ENCODE measurements at places on chromosomes 16 and 17. TPM values are rescaled to one million over a fixed set of nuclear protein-coding genes. Genes with fewer than 3 reads are reported as not detected.

GRCh38 chr16:81836279-81837054 is 57.4 kb downstream of the PLCG2 start:
- DNase-seq: peak; percentile 23

DNA sequence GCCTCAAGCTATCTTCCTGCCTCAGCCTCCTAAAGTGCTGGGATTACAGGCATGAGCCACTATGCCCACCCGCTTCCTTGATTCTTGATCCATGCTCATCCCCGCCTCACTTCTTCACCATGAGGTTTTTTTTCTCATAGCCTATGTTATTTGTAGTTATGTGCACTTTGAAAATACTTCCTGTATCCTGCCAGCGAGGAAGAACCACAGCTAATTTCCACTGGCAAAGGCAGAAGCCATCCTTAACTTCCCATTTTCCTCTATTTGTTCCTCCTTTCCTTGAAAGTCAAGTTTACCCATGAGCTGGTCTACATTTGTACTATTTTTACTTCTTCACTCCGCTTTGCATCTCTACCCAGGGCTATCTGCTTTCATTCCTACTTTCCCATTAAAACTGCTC is 189.7 kb upstream of the ZFHX3 start:
- DNase-seq: no peak

- DNase-seq: no peak
These were observed 108.3 kb upstream of the GPR139 start for GRCh38 chr16:20181949-20182348.

DNA sequence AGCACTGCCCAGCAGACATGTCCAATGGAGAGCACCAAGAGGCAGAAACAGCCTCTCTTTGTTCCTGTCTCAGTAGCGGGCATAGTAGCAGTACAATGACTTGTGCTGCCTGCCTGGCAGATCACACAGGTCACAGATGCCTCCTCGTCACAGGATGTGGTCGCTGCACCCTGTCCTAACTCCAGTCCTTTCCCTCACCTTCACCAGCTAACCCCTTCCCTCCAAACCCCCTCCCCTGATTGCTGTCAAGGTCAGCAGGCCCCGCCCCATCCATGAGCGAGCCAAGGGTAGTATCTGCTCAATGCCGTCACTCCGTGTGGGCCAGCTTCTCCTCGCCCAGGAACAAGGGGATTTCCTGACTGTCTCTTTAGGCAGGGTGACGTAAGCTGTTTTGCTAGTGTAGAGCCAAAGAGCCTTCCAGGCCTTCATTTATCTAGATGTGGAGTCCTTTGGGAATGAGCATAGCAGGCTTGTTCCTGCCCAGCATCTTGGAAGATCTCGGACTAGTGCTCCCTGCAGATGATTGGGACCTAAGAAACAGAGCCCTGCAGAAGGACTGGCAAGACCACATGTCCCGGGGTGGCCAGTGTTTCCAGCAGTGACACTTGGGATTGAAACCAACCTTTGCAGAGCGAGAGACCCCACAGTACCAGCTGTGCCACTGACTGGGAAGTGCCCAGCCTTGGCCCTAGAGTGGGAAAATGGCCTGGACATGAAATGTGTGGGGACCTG is 75.9 kb upstream of the TNRC6C start:
- DNase-seq: peak; percentile 77

DNA sequence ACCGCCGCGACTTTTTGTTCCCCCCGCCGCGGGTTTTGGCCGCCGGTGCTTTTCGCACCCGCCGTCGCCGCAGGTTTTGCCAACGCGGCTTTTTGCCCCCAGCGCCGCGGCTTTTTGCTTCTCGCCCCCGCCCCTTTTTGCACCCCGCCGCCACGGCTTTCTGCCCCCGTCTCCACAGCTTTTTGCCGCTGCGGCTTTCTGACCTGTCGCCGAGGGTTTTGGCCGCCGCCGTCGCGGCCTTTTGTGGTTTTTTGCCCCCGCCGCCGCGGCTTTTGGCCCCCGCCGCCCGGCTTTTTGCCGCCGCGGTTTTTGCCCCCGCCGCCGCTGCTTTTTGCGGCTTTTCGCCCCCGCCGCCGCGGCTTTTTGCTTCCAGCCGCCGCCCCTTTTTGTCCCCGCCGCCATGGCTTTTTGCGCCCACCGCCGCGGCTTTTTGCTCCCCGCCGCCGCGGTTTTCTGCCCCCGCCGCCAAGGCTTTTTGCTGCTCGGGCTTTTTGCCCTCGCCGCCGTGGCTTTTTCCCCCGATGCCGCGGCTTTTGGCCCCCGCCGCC is 151.1 kb downstream of the KCNJ18 start:
- no peak for DNase-seq

GRCh38 chr17:15649861-15650421 is 30.4 kb upstream of the FBXW10B start:
- peak; percentile 90 for DNase-seq

DNA sequence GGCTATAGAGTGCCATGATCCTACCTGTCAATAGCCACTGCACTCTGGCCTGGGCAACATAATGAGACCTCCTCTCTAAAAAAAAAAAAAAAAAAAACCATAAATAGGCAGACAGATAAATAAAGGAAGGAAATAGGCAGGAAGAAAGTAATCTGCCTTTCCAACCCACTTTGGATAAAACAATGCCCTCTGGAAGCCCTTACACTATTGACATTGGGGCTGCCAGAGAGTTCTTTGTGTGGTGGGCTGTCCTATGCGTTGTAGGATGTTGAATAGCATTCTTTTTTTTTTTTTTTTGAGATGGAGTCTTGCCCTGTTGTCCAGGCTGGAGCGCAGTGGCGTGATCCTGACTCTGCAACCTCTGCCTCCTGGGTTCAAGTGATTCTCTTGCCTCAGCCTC is 7.2 kb upstream of the RFWD3 start:
- DNase-seq: no peak

- no peak for DNase-seq
These were observed 6.6 kb downstream of the SEZ6 start for GRCh38 chr17:28999206-28999605.

The ZNF319 gene
- total RNA-seq: 16.3 TPM

The PCGF2 gene
- 32.6 TPM for total RNA-seq

GRCh38 chr16:85220964-85221731 is 108.9 kb upstream of the CIBAR2 start:
- no peak for DNase-seq

The VAT1L gene
- 1.1 TPM for total RNA-seq

The TP53TG3F gene
- not detected for total RNA-seq

GRCh38 chr16:59385959-59386358 is 651.8 kb upstream of the GOT2 start:
- peak; percentile 61 for DNase-seq

- no peak for DNase-seq
These were observed 37.9 kb downstream of the SNX20 start for GRCh38 chr16:50643192-50643591.

DNA sequence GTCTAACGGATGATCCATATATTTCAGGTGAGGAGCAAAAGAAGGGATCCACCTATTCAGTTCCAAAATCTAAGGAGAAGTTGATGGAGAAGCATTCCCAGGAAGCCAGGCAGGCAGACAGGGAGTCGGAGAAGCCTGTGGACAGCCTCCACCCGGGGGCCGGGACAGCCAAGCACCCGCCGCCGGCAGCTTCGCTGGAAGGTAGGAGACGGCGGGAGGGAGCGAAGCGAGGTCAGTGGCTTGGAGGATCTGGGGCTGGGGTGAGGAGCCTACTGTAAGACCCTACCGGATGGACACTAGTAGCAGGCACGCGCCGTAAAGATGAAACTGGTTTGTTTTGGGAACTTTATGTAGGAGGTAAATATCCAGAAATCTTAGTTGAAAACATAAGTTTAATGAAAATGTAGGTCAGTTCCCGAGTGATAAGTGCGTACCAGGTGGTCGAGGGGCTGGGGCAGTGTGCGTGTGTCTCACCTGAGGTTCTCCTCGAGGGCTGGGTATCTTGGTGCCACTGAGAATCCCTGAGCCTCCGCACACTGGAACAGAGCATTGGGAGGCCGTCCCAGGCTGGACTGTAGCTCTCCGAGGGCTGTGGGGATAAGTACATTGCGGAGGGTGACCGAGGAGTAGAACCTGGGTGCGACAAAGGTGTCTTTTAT is 714 bp downstream of the SPATA33 start:
- no peak for DNase-seq

The SLC6A2 gene
- total RNA-seq: not detected

The GRIN2A gene
- total RNA-seq: not detected
